ENCODE measurements at places on chromosomes 4 and X. TPM values are rescaled to one million over a fixed set of nuclear protein-coding genes. Genes with fewer than 3 reads are reported as not detected.

- no peak for DNase-seq
These were observed 31.8 kb upstream of the NKX6-1 start for GRCh38 chr4:84530871-84531270.

DNA sequence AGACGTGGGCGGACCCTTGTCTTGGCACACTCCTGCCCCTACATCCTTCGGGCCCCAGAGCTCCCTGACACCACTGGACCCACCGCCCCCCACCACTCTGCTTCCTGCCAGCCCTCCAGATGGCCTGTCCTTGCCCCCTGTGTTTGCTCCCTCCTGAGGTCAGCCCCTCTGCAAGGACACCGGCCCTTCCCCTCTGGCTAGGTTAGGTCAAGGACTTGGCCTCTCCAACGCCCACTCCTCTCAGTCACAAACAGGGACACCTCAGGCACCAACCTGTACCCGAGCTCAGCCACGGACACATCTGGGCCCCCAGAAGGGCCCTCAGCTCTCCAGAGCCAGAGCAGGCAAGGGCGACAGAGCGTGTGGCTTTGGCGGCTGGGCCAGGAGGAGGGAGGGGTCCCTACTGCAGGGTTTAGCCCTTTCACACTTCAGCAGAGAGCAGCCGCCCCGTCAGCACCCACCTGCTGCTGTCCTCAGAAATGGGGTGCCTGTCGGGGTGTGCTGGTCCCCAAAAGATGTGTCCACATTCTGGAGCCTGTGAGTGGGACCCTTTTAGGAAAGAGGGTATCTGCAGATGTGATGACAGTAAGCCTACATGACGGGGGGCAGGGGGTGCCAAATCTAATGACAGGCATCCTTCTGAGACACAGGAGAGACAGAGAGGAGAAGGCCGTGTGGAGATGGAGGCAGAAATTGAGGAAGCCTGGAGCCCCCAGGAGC is 23.5 kb upstream of the DUSP9 start:
- no peak for DNase-seq

- no peak for DNase-seq
These were observed 17.5 kb downstream of the RFC1 start for GRCh38 chr4:39348371-39349315.

- no peak for DNase-seq
These were observed 279.7 kb upstream of the SLC7A11 start for GRCh38 chr4:138521809-138522208.

- DNase-seq = no peak
These were observed 58.2 kb upstream of the DUSP21 start for GRCh38 chrX:44785652-44786051.

- no peak for DNase-seq
These were observed at the start of gene FAM47A for GRCh38 chrX:34132028-34132427. Gene FAM47A (minus strand): TSS chrX:34132314. CDS start chrX:34132278, 36 bp downstream.

Gene SPANXD
- not detected for total RNA-seq

Gene MAP3K15
- total RNA-seq = 0.14 TPM
